A549 treated with CORT108297 at 1 μM for 4 hours (cell line): ENCODE measurements at places on chromosomes 6 and 20. TPM values are rescaled to one million over a fixed set of nuclear protein-coding genes. Genes with fewer than 3 reads are reported as not detected.

The BTN1A1 gene
- 0.03 TPM in 1 of 5 replicates, not detected in the others for total RNA-seq

The ATRN gene
- total RNA-seq = 19.3 to 28.2 TPM (median 25.5 TPM) in 5 replicates

The APOBEC2 gene
- total RNA-seq = not detected in 5 replicates

The TNFRSF6B gene
- total RNA-seq = 0.47 to 1.4 TPM (median 0.76 TPM) in 5 replicates

The CTAGE9 gene
- not detected in 5 replicates for total RNA-seq

The EYS gene
- total RNA-seq = 0.01 to 0.19 TPM (median 0.13 TPM) in 4 of 5 replicates, not detected in the other

The HCRTR2 gene
- not detected in 5 replicates for total RNA-seq

The MYB gene
- total RNA-seq = 0.49 to 1.1 TPM (median 0.89 TPM) in 5 replicates

The SERPINB1 gene
- 46.3 to 56.4 TPM (median 47.6 TPM) in 5 replicates for total RNA-seq

The CYP39A1 gene
- total RNA-seq = 0.03 to 0.09 TPM (median 0.05 TPM) in 4 of 5 replicates, not detected in the other

The SLC17A3 gene
- 0.86 to 1.2 TPM (median 0.99 TPM) in 5 replicates for total RNA-seq

The LIN28B gene
- total RNA-seq = 1.2 to 1.5 TPM (median 1.5 TPM) in 5 replicates

The HLA-DRB5 gene
- not detected in 5 replicates for total RNA-seq

The SGK2 gene
- 7.1 to 8.2 TPM (median 7.7 TPM) in 5 replicates for total RNA-seq

The R3HDML gene
- total RNA-seq = 0.20 to 0.62 TPM (median 0.25 TPM) in 4 of 5 replicates, not detected in the other

The ZNF184 gene
- 2.4 to 3.5 TPM (median 2.5 TPM) in 5 replicates for total RNA-seq

The ILRUN gene
- 29.5 to 32.4 TPM (median 30.9 TPM) in 5 replicates for total RNA-seq

The COL19A1 gene
- not detected in 5 replicates for total RNA-seq

The OR2B6 gene
- 0.08 to 0.32 TPM (median 0.15 TPM) in 3 of 5 replicates, not detected in the others for total RNA-seq

The ITPR3 gene
- total RNA-seq = 31.9 to 49.4 TPM (median 42.7 TPM) in 5 replicates

The MYCT1 gene
- total RNA-seq = 0.03 to 0.14 TPM (median 0.03 TPM) in 5 replicates

The SPATA25 gene
- 0.25 to 0.92 TPM (median 0.39 TPM) in 5 replicates for total RNA-seq

The ABHD16B gene
- not detected in 5 replicates for total RNA-seq

The KCNK16 gene
- not detected in 5 replicates for total RNA-seq

The ROS1 gene
- total RNA-seq = 0.12 to 0.21 TPM (median 0.16 TPM) in 5 replicates

The TBXT gene
- not detected in 5 replicates for total RNA-seq

The ADGB gene
- not detected in 5 replicates for total RNA-seq

The OTOR gene
- total RNA-seq = not detected in 5 replicates

The FLOT1 gene
- 81.9 to 102 TPM (median 96.8 TPM) in 5 replicates for total RNA-seq

The BTBD9 gene
- total RNA-seq = 2.1 to 2.8 TPM (median 2.4 TPM) in 5 replicates

The CLVS2 gene
- total RNA-seq = 0.08 to 0.16 TPM (median 0.14 TPM) in 5 replicates

The HCK gene
- total RNA-seq = 0.03 to 0.16 TPM (median 0.12 TPM) in 3 of 5 replicates, not detected in the others

The FAM135A gene
- 9.6 to 12.3 TPM (median 10.7 TPM) in 5 replicates for total RNA-seq

The DEFB132 gene
- not detected in 5 replicates for total RNA-seq

The WFDC11 gene
- not detected in 5 replicates for total RNA-seq

The PAK5 gene
- total RNA-seq = not detected in 5 replicates

The ADGRF5 gene
- total RNA-seq = not detected in 5 replicates

The OR11A1 gene
- total RNA-seq = not detected in 5 replicates

The KLHDC3 gene
- 24.9 to 33.1 TPM (median 30.2 TPM) in 5 replicates for total RNA-seq

The ZC3H12D gene
- 0.06 to 0.40 TPM (median 0.10 TPM) in 5 replicates for total RNA-seq
